Choroid plexus epithelial cell (primary cell): ENCODE measurements at places on chromosomes 7 and 10.

- DNase-seq = no peak
Measured at GRCh38 chr10:77819210-77820112, 107.1 kb downstream of the DLG5 start.

DNA sequence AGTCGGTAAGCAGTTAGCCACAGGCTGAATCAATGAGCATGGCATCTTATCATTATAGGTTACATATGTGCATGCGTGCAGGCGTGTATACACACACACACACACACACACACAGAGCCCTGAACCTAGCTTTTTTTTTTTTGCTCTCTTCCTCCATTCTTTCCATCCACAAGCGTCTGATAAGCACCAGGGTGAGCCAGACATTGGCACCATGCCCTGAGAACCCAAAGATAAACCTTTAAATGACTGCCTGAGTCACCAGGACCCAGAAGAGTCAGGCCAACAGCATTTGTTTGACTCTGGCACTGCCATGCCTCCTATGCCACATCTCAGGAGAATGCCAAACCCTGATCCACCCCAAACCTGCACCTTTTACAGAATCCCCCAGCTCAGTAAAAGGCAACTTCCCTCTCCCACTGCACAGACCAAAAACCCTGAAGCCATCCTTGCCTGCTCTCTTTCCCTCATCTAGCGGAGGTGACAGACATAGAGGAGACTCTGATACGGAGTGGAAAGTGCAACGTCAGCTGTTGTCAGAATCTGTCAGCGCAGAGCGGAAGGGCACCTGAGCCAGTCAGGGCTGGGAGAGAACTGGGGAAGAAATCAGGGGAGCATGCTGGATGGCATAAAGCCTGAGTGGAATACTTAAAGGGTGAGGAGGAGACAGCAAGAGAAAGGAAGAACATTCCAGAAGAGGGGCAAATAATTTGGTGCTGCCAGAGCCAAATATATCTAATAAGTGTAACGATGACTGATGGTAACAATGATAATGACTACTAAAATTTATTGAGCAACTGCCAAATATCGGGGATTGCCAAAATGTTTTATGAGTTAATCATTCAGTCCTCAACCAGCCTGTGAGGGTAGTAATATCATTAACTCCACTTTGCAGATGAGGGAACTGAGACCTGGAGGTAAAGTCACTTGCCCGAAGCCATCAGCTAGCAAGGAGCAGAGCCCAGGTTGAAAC lies 3.2 kb downstream of the PARP12 start:
- peak; percentile 83 for DNase-seq

DNA sequence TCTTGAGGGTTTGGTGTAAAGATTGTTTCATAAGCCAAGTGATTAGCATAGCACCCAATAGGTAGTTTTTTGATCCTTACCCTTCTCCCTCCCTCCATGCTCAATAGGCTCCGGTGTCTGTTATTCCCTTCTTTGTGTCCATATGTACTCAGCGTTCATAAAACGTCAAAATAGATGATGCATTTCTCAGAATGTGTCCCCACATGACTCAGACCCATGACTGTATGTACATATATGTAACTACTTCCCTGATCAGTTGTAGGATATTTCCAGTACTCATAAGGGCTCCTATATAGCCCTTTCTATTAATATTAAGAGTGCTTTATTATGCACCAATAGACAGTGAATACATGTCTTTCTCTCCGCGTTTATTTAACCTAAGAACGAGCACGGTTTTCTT lies 466.9 kb downstream of the KIF20B start:
- DNase-seq = no peak

- peak; percentile 14 for DNase-seq
Measured at GRCh38 chr7:5420067-5420880, 3.4 kb downstream of the TNRC18 start.
